ENCODE measurements at places on chromosomes 7 and 10.
A peak's percentile ranks its signal among the peaks of the same experiment; 100 is the strongest.

GRCh38 chr10:50501478-50501877 lies 122.3 kb downstream of the SGMS1 start:
- peak; percentile 32 for DNase-seq

DNA sequence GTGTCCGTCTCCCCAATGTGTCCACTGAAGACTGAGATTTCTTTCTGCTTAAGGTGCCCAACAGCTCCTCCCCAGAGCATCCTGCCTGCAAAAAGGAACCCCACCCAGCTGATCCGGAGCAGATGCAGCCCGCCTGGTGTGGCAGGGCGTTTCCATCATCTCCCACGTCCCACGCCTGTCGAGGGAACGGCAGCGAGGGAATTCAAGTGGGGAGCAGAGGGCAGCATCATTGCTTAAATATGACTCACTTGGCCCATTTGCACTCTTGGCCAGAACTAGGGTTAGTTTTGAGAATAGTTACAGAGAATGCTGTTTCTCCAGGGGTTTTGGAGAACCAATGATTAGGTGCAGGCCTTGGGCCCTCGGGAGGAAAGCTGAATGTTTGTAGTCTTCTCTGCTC lies 20.8 kb downstream of the VWA2 start:
- peak; percentile 9 for DNase-seq

DNA sequence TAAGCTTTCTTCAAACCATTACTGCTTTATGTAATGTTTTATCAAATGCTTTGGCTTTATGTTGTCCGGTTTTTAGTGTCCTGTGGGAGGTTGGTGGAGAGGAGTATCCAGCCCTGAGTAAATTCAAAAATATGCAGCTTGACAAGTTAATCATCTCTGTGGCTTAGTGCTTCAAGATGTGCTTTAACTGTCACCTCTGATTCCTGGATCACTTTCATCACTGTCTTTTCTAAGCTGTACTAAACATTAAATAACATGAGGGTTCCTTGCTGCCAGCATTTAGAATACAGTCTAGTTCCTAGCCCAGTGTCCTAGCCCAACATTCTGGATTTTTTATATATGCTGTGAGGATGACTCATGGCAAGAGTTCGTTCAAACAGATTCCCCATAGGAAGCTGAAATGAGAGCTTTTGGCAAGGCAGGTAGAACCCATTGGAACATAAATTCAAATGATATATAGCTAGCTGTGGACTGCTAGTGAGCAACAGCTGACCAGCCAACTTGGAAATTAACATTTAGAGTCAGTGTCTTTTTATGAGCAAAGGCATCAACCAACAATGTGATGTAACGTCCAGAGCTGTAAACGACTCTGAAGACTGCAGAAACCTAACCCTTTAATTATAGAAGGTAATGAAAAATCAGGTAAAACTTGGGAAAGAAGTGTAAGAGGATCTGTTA lies 80.6 kb upstream of the OIT3 start:
- peak; percentile 90 for DNase-seq

GRCh38 chr10:65565246-65565645 lies 1360.6 kb upstream of the LRRTM3 start:
- DNase-seq = no peak

DNA sequence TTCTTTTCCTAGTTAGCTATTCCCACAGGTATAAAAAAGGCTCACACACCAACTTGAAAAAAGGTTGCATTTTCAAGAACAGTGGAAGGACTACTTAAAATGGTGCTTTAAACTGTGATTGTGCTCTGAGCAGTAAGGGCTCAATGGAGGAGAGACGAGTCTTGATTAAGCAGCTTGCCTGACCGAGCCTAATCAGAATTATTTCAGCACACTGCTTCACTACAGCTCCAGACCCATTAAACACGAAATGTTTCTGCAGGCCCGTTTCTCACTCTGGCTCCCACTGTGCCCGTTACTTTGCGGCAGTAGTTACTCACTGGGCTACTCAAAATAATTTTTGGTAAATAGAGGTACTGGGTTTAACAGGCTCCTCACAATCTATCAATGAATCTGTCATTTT lies 126.0 kb downstream of the NRCAM start:
- no peak for DNase-seq

DNA sequence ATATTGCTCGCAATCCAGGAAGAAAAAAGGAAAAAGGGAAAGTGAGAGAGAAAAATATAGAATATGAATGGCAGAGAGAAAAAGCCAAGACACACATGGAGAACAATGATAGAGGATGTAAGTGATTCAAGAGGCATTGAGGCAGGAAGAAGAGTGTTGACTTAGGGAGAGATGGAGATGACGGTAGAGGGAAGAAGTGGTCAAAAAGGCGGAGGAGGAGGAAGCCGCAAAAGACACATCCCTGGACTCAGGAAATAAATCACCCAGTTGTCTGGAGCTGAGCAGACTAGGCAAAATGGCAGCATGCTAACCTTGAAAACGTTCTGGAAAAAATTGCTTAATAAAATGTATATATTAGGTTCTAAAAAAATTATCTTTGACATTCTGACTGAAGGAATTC lies 17.7 kb upstream of the GPR37 start:
- DNase-seq = no peak

DNA sequence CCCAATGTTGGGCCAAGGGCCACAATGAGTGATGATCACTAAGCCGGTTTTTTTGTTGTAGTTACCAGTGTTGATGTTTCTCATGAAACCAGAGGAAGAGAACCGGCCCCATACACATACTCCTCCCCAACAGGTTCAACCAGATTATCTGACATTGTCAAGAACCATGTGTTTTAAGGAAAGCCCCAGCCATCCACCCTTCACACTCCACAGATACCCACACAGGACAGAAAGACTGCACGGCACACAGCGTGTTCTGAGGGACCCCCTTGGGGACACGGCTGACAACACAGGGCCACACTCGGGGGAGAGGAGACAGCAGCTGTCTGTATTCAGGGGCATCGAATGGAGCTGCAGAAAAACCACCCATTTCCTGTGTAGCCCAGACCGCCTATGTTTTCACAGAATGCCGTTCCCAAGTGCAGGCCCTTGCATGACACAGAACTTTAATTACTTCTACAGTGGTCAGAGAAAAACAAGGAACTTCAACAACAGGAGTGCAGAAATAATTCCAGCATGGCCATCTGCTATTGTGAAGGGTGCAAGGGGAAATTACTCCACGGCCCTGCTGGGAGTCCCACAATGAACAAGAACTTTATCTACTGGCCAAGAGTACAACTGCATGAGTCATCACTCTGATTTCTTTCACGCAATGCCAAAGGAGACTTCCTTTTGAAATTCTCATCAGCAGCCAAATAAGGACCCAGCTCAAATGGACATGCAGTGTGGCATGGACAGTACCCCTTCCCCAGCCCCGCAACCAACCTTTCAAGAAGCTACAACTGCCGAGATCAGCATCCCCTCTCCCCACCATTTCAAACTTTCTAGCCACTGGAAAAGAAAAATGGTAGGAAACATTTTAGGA lies 2.3 kb downstream of the KLF6 start:
- DNase-seq = peak; percentile 95

- peak; percentile 11 for DNase-seq
Measured at GRCh38 chr10:34157501-34157900, 657.6 kb downstream of the PARD3 start.

DNA sequence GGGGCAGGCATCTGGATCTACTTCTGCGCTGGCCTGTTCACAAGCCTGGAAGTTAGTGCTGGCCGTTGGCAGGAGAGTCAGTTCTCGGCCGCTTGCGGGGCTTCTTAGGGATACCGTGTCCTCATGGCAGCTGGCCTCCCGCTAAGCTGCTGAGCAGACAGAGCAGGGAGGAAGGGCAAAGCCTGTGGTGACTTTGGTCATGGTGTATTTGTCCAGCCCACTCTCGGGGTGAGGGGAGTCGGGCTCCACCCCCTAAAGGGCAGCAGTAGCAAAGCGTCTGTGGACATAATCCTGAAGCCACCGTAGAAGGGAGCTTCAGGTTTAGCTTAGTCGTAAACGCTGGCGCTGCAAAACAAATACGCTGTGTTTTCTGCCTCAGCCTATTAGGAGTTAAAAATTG lies 12.2 kb downstream of the UBE3C start:
- DNase-seq = peak; percentile 18

DNA sequence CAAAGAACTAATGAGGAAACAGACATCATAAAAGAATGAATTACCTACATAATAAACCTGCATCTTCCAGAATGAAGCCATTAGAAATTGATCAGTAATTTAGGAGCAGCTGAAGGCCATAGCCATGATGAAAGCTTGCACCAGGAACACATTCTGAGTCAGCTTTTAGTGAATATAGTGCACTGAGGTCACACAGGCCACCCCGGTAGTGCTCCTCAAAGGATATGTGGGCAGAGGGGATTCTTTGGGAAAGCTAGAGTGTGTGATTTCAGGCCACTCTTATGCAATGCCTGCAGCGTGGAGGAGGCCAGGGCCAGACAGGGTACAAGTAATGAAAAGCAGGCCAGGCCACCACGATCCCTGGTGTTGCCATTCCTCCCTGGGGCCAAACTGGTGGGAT lies 451.9 kb downstream of the GRID1 start:
- no peak for DNase-seq

DNA sequence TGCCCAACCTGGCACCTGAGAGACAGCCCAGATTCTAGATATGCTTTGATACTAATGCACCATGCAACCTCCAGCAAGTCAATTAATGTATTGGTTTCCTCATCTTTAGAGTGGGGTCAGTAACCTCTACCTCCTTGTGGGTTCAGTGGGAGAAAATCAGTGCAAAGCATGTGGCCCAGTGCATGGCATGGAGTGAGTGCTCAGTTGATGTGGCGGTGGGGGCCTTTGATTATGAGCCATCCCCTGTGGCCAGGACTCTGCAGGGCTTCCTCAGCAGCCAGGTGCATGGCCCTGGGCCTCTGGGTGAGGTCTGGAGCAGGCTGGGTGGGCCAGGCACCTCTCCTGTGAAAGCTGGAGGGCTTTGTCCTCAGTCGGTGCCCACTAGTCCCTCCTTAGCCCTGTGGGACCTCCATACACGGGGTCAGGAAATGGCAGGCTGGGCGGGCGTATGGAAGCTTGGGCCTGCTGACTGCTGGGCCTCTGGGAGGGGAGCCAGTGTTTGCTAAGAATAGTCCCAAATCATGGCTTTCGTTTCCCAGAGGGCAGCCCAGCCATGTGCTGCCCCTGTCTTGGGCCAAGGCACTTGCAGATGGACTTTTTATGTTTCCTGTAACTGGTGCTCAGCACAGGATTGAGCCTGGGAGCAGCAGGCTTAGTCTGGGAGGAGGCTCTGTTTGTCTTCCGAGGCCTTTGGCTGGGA lies 3.4 kb downstream of the PALD1 start:
- no peak for DNase-seq

DNA sequence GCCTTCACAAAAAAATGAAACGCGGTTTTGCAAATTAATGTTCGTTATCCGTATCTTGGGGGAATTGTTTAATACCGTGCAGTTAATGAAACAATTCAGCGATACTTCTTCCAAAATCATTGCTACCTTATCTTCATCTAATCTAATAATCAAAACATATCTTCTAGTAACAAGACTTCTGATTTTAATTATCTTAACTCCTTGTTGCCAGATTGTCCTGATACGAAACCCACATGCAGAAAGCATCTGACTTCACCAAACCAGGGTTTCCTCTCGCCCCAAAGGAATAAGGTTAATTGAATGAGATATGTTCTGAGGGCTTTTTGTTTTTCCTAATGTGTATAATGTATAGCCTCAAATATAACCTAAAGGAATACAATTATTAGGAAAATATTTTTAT lies 105.2 kb upstream of the SH2B2 start:
- no peak for DNase-seq

DNA sequence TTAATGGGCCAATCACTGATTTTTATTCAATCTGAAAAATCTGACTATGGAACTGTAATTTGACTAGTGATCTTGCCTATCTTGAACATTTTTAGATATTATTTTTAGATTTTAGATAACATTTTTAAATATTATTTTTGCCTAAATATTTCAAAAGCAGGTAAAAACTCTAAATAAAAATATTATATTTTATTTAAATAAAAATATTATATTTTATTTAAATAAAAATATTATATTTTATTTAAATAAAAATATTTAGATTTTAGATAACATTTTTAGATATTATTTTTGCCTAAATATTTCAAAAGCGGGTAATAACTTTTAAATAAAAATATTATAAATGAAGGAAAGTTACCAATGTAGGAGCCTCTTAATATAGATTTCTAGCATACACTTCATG lies 187.8 kb downstream of the PHF14 start:
- no peak for DNase-seq

DNA sequence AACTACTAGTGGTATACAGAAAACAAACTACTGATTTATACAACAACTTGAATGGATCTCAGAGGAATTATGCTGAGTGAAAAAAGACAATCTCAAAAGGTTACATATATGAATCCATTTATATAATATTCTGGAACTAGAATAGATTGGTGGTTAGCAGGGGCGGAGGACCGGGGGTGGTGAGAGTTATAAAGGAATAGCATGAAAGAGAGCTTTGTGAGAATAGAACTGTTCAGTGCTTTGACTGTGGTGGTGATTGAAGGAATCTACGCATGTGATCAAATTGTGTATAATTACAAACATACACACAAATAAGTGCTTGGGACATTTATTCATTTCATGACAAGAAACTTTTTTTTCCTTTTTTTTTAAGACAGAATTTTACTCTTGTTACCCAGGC lies 19.6 kb downstream of the RAB19 start:
- DNase-seq = no peak

GRCh38 chr7:151923097-151923876 lies 33.0 kb upstream of the GALNTL5 start:
- no peak for DNase-seq

All from fibroblast of skin of back (primary cell).